Progenitor cell of endocrine pancreas (in vitro differentiated cells): ENCODE measurements at places on chromosomes 1 and 21. TPM values are rescaled to one million over a fixed set of nuclear protein-coding genes. Genes with fewer than 3 reads are reported as not detected.

The TAL1 gene
- total RNA-seq = not detected in 2 replicates

The SPATA46 gene
- not detected in 2 replicates for total RNA-seq

The WDR47 gene
- 12.1 and 12.2 TPM in 2 replicates for total RNA-seq

The MTR gene
- total RNA-seq = 29.7 and 32.3 TPM in 2 replicates

The PLEKHA6 gene
- 66.9 and 71.5 TPM in 2 replicates for total RNA-seq

The DDAH1 gene
- total RNA-seq = 33.4 and 35.5 TPM in 2 replicates

The ALPL gene
- 18.8 and 19.8 TPM in 2 replicates for total RNA-seq

The ODF2L gene
- total RNA-seq = 111 and 113 TPM in 2 replicates
